Neural crest cell (in vitro differentiated cells): ENCODE measurements at places on chromosomes 11 and 22. TPM values are rescaled to one million over a fixed set of nuclear protein-coding genes. Genes with fewer than 3 reads are reported as not detected.

CSRP3 gene
- not detected in 2 replicates for total RNA-seq

- no peak for DNase-seq
Observed at GRCh38 chr11:114258696-114259095, 37.5 kb upstream of the NNMT start.

GRCh38 chr22:45602004-45602733 lies 69.5 kb upstream of the ATXN10 start:
- no peak for DNase-seq

DNA sequence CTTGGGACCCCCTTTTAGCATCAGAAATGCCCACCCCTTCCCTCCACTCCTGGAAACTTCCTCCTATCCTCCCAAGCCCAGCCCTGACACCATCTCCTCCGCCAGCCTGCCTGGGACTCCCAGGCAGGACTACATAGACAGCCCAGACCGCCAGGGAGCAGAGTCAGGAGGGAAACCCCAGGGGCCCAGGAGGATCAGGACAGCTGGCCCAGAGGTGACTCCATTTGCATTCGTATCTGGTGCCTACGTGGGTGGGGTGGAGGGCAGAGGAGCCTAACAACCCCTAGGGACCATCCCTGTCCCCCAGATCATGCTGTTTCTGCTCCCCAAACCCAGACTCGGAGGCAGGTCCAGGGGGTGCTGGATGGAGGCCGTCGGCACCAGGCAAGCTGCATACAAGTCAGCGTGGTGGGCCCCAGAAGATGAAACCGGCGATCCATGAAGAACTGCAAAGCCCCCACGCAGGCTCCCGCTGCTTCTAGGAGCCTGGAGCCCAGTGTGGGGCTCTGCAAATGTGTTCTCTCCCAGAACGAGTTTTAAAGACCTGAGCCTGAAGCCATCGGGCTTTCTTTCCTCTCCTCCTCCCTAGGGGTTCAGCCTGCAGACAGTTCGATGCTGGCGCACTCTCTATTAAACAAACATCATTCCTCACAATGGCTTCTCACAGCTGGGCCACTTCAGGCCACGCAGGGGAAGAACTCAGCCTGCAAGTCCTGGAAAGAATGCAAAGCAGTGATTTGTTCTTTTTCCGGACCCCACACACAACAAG lies 1506.8 kb downstream of the BRD1 start:
- no peak for DNase-seq

LRRC56 gene
- total RNA-seq = 2.1 and 2.4 TPM in 2 replicates

DNA sequence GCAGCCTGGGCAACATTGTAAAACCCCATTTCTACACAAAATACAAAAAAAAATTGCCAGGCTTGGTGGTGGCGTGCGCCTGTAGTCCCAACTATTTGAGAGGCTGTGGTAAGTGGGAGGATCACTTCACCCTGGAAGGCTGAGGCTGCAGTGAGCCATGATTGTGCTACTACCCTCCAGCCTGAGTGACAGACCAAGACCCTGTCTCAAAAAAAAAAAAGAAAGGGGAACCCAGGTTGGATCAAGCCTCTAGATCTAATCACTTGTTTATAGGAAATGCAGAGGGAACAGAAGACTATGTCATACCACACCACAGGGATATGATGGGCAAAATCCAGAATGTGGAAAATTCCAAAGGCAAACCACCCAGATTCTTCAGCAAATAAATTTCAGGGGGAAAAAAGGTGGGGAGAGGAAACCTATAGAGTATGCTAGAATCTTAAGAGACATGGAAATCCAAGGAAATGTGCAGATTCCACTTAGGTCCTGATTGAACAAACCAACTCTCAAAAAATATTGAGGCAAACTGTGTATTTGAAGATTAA lies 16.5 kb upstream of the MALAT1 start:
- DNase-seq = no peak

DNA sequence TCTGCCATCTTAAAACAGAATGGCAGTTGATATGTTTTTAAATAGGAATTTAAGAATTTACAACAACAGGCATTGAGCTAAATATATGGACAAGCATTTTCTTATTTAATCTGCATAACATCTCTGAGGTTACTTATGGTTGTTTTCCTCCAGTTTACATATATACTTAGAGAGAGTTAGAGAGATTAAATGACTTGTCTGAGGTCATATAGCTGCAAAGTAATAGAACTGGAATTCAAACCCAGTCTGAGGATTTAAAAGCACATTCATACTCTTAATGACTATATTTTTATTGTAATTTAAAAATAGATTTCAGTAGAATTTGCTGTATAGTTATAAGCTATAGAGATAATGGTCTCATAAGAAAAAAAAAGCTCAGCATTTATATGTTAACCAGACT lies 81.4 kb upstream of the GRIK4 start:
- DNase-seq = no peak

GRCh38 chr11:21625982-21626381 lies 566.9 kb upstream of the ANO5 start:
- DNase-seq = no peak

DNA sequence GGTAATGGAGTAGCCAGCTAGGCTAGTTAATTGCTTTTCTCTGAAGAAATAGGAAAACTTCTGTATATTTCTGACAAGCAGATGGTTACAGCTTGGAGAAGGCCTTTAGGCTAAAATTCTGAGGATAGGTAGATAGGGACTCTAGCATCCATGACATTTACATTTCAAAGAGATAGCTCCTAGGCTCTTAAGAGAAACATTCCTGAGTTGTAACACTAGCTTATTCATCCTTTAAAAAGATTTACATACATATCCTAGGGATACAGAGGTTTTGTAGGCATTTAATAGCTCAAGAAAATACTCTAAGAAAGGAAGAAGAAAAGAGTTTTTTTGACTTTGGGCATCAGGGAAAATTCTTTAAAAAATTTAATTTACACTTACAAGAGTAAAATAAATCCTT lies 130.9 kb upstream of the CCDC179 start:
- DNase-seq = no peak

GRCh38 chr22:25666308-25666707 lies 75.7 kb upstream of the MYO18B start:
- no peak for DNase-seq

- no peak for DNase-seq
Observed at GRCh38 chr11:76674517-76675400, 4.2 kb upstream of the LRRC32 start.

GRCh38 chr11:102615077-102615893 lies 9.8 kb downstream of the MMP20 start:
- no peak for DNase-seq

DNA sequence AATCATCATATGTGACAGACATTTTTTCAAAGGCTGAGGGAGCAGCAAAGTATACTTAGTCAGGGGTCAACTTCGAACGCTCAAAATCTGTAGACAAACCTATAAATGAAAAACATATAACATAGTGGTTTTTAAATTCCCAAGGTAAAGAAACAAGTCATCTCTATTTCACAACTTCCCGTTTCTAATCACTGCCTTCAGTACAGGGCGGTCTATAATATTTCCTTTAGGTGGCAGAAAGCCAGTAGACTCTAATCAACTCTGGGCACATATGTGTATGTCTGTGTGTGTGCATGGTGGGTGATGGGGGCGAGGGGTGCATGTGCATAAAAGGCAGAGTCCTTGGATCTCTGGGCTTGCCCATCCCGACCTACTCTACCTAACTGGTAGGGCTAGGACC lies 55.0 kb upstream of the ARFGAP3 start:
- DNase-seq = no peak

SLC22A6 gene
- not detected in 2 replicates for total RNA-seq
